ENCODE measurements at places on chromosomes 3 and 15. TPM values are rescaled to one million over a fixed set of nuclear protein-coding genes. Genes with fewer than 3 reads are reported as not detected.

DNA sequence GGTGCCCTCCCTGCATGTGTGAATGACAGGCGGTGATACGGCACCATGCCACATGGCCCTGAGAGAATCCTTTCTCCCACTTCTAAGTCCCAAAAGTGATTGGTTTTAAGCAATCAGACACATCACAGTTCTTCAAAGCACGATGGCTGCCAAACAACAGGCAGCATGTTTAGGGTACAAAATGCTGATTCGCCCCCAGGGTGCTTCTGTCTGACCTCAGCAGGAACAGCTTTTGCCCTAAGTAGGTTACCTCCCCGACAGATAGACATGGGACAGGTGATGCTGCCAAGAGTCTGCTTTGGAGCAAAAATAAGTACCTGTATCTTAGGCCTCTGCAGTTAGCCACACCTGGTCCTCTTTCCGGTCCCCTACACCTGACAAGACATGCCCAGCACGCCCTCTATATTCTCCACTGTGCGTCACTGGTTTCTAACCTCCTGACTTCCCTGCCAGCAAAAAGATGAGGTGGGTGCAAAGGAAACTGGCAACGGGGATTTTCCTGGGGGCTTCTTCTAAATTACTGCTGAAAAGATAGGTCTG, 549.8 kb downstream of the FOXP1 start:
- no peak for DNase-seq
- H3K27me3 ChIP-seq = no peaks in the 10 kb centered on the region
- H3K4me3 ChIP-seq = no peak overlapping the region
- peaks cover 3% of the 10 kb centered on the region for H3K36me3 ChIP-seq

GRCh38 chr15:79307251-79307650, 3.7 kb upstream of the TMED3 start:
- peaks cover 9% of the 10 kb centered on the region for H3K4me1 ChIP-seq
- no peak overlapping the region for H3K4me3 ChIP-seq
- DNase-seq = no peak
- H3K27ac ChIP-seq = no peak overlapping the region
- peaks cover 5% of the 10 kb centered on the region for H3K27me3 ChIP-seq
- no peaks in the 10 kb centered on the region for H3K36me3 ChIP-seq

DNA sequence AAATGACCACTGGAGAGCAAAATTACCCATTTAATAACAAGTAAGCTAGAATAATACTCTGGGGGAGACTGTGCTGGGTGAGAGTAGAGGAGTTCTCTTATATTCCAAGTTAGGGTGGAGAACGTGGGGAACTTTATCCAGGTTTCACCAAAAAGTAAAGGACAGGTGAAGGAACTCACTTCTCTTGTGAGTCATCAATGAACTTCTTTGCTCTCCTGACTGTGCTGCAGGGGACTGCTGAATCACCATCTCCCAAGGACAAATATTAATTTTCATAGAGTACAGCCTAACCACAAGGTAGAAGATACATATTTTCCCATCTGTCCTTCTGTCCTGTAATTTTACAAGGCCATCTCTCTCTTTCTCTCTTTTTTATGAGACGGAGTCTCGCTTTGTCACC, 8.3 kb upstream of the PDCD6IP start:
- no peaks in the 10 kb centered on the region for H3K27me3 ChIP-seq
- H3K36me3 ChIP-seq = no peaks in the 10 kb centered on the region
- H3K4me1 ChIP-seq = no peaks in the 10 kb centered on the region

The LMLN gene
- total RNA-seq = 9.3 TPM

The GABRG3 gene
- not detected for total RNA-seq
